ENCODE measurements at places on chromosomes 4 and X.

- no peak for DNase-seq
Measured at GRCh38 chr4:62448911-62449310, 1248.8 kb downstream of the ADGRL3 start.

GRCh38 chrX:12581546-12581945, 209.7 kb upstream of the PRPS2 start:
- DNase-seq: no peak

GRCh38 chr4:60724623-60725022, 475.5 kb upstream of the ADGRL3 start:
- DNase-seq: peak; percentile 50

DNA sequence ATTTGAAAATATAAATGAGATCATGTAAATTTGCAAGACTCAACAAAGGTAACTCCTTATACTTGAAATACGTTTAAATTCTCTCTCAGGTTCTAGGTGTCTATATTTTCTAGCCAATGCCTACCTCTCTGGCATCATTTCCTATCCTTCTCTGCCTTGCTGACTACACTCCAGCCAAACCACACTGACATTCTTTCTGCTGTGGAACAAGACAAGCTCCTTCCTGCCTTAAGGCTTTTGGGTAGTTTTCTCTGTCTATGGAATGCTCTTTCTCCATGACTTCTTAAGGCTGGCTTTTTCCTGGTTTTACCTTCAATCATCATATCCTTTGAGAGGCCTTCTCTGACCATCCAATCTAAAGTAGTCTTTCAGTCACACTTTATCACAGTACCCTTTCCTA, 201.0 kb downstream of the SPRY1 start:
- no peak for DNase-seq

DNA sequence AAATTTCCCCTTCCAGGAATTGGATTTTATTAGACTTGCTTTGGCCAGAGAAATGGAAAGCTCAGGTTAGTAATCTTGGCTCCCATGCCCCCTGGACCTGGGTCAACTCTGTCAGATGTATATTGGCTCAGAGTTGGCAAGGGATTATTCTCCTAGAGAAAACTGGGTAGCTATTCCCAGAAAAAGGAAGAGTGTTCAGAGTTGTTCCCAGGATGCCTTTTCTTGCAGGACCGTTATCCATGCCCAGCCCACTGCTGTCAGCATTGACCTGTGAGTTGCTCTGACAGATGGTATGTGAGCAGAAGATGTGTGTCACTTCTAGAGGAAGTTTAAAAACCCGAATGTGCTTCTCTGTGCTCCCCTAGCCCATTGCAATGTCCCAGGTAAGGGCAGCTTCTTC, 509.9 kb upstream of the ZFP42 start:
- no peak for DNase-seq

- peak; percentile 29 for DNase-seq
Measured at GRCh38 chr4:185534866-185535611, at the start of gene PDLIM3. Gene PDLIM3 (minus strand): TSS chr4:185535507. CDS start chr4:185535434, 73 bp downstream.

GRCh38 chrX:3075959-3076358, 34.7 kb downstream of the ARSF start:
- no peak for DNase-seq

GRCh38 chrX:7704205-7704604, 138.8 kb upstream of the VCX start:
- no peak for DNase-seq

- no peak for DNase-seq
Measured at GRCh38 chrX:113470166-113470565, 629.5 kb upstream of the AMOT start.

DNA sequence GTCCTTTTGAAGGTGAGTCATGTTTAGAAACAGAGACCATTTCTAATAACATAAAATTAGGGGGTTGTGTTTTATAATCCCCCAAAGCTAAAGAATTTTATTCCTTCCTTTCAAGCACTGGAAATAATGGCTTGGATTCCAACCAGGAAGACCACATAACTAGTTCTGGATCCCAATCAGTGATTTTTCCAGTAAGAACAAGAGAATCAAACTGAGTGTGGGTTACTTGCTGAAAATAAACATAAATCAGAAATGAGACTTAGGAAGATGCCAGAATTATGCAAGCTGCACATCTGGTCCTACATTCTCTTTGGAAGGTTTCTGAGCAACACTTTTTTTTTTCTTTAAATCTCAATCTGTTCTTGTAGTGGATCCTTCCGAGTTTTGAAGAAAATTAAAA, 76.3 kb downstream of the SOWAHB start:
- DNase-seq: no peak

DNA sequence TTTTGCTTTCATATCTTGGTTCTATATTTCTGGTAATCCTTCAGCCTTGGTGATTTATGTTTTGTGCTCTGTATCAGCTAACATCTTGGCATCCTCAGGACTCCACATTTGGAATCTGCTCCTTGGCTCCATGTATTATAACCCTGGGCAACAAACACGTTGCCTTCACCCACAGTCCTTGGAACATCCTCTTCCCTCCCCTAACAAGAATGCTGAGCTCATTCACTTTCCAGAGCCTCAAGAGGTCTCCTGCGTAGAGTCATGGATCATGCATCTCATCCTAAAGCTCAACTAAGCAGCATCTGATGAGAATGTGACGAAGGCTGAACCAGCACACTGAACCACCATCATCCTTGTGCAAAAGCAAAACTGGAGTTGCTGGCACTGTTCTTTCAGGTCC, 60.5 kb upstream of the C1GALT1C1 start:
- DNase-seq: no peak

GRCh38 chrX:24805201-24805600, 111.5 kb downstream of the POLA1 start:
- no peak for DNase-seq

GRCh38 chr4:3009422-3009821, 46.1 kb downstream of the GRK4 start:
- peak; percentile 21 for DNase-seq

DNA sequence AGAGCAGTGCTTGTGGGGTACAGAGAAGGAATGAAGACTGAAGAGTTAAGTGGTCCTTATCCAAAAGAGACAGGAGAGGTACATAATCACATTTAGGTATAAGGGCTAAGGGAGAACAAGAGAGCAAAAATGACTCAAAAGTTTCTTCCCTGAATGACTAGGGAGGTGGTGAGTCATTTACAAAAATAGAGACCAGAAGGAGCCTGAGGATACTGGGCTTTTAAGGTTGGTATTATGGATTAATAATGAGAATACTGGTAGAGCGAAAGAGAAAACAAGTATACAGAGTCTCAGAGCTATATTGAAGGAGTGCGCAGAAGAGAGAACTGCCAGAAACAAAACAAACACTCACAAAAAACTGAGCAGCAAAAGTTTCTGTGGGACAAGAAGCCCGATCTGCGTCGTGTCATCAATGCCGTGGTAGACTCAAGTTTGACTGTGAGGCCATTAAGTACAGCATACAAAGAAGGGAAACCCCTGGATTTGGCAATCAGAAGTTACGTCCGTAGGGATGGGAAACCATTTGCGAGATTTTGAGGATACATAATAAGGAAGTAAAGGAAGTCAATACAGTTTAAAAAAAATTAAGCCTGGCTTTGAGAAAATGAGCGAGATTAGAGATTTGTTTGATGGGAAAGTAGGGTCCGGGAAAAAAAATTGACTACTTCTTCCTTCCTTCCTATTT, 129.1 kb upstream of the STIM2 start:
- DNase-seq: no peak

- DNase-seq: no peak
Measured at GRCh38 chrX:41875142-41875541, 48.2 kb downstream of the CASK start.

DNA sequence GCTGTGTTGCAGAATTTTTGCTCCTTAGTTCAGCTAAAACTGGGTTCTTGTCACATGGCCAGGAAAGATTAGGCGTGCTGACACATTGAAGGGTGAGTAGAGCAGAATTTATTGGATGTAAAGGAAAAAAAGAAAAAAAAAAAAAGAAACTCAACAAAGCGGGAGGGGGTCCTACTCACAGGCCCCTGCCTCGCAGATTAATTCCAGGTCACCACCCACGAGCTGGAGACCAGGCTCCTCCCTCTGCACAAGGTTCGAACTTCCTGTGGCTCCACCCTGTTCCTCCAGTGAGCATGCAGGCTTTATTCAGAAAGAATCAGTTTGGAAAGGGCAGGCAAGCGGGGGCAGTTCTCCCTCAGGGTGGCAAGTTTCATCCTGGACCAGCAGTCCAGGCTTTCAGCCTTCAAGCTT, 17.1 kb downstream of the MGST2 start:
- no peak for DNase-seq

- peak; percentile 60 for DNase-seq
Measured at GRCh38 chrX:14029425-14030173, at the start of gene GEMIN8. Gene GEMIN8 (minus strand): TSS chrX:14029892. CDS start chrX:14021478, 8,414 bp downstream.

- DNase-seq: no peak
Measured at GRCh38 chr4:6281436-6282313, 12.0 kb downstream of the WFS1 start.

GRCh38 chrX:29561417-29561816, 653.9 kb upstream of the MAGEB2 start:
- no peak for DNase-seq

DNA sequence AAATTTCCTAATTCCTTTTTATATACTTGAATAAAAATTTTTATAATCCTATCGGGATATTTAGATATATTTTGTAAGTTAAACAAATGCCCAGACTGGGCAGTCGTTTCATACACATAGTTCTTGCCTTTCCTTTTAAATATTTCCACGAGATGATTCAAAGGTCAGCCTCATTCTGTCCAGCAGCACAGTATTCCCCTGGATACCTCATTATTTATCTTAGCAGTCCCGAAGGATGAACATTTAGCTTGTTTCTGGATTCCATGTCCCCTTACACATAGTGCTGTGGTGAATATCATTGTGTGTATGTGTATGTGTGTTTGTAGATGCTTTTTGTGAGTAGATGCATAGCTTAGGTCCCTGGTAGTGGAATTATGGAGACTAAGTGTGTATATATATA, 38.3 kb downstream of the RAPGEF2 start:
- no peak for DNase-seq

DNA sequence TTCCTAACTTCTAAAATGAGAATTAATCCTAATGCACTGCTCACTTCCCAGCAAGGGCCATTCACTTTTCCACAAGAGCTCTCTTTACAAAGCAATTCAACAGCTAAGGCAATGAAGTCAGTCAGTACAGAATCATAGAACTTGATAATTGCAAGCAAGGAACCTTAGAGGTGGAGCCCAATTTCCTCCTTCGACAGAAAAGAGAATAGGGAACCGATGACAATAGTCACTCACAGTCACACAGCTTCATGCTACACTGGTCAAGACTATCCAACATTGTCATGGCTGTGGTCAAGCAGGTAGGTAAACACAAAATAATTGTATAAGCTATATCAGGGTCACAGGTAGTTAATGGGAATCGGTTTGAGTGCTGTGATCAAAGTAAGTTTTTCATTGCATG, 90.0 kb downstream of the ELOVL6 start:
- DNase-seq: no peak

GRCh38 chr4:81343046-81343445, 128.0 kb upstream of the PRKG2 start:
- no peak for DNase-seq

- DNase-seq: no peak
Measured at GRCh38 chrX:24859211-24859841, 156.4 kb downstream of the ARX start.

DNA sequence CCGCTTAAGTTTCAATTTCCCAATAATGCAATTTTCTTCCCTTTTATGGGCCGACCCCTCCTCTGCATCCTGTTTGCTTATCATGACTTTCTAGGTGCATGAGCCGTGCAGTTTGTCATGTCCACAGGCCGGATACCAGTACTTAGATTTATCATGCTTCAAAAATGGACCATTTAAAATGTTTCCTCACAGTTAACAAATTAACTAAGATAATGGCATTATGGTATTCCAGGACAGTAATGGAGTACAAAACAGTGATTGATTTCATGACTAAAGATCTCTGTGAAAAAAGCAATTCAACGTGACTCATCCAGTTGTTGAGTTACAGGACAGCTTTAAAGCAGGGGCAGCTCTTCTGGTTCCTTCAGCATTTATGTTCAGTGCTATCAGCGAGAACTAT, 23.0 kb downstream of the SNX25 start:
- DNase-seq: no peak

- DNase-seq: no peak
Measured at GRCh38 chr4:168212656-168213055, 105.9 kb downstream of the DDX60 start.

GRCh38 chr4:132180020-132180427, 969.1 kb upstream of the PCDH10 start:
- DNase-seq: peak; percentile 6

- DNase-seq: no peak
Measured at GRCh38 chrX:134933248-134933647, 57.5 kb upstream of the SMIM10 start.

- no peak for DNase-seq
Measured at GRCh38 chr4:111360906-111361305, 738.0 kb upstream of the PITX2 start.

DNA sequence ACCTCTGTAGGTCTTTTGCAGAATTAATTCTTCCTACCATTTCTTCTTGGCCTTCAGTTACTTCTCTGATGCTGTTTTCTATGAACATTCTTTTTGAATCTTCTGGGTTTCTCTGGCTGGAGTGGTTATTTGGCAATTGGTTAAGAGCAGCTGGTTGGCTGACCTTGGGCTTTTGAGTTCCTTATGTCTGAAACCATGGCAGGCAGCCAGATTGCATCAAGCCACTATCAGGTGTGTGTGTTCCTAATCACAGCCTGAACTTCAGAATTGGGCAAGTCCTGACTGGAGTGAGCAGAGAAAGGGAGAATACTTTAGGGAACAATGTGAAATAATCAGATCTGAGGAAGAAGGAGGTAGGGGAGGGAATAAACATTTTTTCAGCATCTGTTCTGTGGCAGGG, 90.2 kb downstream of the ARHGAP10 start:
- DNase-seq: peak; percentile 74

DNA sequence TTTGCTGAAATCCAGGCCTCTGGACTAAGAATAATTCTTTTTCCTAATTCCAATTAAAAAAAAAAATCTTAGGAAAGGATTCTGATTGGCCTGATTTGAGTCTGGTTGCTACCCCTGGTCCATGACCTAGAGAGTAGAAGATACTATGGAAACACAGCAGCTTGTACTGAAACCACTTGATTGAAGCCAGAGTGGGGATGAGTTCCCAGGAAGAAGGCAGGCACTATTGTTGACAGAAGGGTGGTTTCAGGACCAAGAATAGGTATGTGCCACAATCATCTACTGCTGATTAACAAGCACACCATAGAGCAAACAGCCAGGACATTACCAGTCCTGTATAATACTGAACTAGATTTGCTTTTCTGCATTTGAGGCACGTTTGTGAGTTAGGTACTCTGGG, 29.6 kb downstream of the STX18 start:
- no peak for DNase-seq

GRCh38 chr4:40388239-40388638, 53.1 kb downstream of the CHRNA9 start:
- no peak for DNase-seq

DNA sequence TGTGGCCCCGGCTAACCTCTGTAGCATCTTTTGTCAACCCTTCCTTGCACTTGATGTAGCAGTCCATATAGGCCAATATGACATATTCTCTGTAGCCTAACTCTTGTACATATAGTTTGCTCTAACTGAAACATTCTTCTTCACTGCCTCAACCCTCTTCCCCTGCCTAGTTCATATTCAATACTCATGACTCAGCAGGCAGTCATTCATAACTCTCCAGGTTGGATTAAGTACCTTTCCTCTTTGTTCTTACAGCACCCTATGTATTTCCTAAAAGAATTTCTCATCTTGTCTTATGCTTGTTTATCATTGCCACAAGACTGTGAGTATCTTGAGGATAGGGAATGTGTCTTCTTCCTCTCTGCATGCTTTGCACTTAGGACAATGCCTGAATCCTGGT, 76.9 kb downstream of the TMLHE start:
- DNase-seq: peak; percentile 28

GRCh38 chr4:109163493-109163892, 139.0 kb downstream of the COL25A1 start:
- DNase-seq: no peak

GRCh38 chrX:65600106-65600505, 65.5 kb upstream of the LAS1L start:
- DNase-seq: no peak
